ENCODE measurements at places on chromosomes 6 and 20. TPM values are rescaled to one million over a fixed set of nuclear protein-coding genes. Genes with fewer than 3 reads are reported as not detected.

PCED1A gene
- total RNA-seq, result 46.7 TPM

- no peak for DNase-seq
- no peaks in the 10 kb centered on the region for H3K4me1 ChIP-seq
- H3K27me3 ChIP-seq, result no peaks in the 10 kb centered on the region
Observed at GRCh38 chr6:4953440-4953839, 50.4 kb downstream of the RPP40 start.

DNA sequence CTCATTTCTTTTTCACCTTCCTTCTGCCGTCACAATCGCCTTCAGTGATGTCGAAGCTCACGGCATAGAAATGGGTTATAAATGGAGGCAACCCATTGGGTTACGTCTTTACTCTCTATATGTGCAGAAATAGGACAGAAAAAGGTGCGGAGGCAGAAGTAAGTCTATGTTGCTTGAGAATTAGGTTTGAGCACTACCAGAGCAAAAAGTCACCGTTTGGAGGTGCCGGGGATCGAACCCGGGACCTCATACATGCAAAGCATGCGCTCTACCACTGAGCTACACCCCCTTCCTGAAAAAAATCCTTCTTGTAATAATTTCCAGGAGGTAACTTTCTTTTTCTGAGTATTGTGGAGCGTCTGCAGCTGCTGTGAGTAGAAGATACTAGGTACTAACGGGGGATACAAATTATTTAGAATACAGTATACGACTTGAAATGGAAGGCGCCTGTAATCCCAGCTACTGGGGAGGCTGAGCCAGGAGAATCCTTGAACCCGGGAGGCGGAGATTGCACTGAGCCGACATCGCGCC lies 134.2 kb downstream of the TRIM27 start:
- H3K27ac ChIP-seq, result no peak overlapping the region
- no peak overlapping the region for H3K4me3 ChIP-seq
- H3K27me3 ChIP-seq, result peaks cover 96% of the 10 kb centered on the region
- DNase-seq, result no peak
- peaks cover 14% of the 10 kb centered on the region for H3K4me1 ChIP-seq
- H3K36me3 ChIP-seq, result no peaks in the 10 kb centered on the region

DNA sequence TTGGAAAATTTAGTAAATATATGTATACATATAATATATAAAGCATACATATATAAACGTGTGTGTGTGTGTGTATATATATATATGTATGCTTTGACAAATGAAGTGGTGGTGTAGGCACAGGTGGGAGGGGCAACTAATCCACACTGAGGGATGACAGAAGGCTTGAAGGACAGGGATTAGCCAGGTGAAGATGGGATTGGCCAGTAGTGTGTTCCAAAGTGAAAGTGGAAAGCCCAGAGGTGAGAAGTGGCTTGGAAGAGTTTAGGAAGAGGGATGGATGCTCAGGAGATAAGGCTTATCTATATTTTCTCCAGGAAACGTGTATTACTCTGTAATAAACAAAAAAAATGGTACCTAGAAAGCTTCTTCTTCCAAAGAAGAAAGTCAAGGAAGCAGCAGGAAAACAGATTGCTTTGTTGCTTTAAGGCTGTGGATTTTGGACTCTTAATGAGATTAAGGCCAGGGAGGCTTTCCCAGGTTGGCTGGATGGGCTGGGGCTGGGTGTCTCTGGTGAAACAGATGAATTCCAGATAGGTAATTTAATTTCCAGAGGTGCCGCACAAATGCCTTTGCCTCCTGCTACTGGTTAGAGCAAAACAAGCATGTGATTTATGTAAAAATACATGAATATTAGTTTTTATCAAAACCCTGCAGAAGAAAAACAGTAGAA lies 63.9 kb downstream of the JARID2 start:
- no peak overlapping the region for H3K4me3 ChIP-seq
- no peaks in the 10 kb centered on the region for H3K27me3 ChIP-seq
- DNase-seq, result no peak
- H3K27ac ChIP-seq, result no peak overlapping the region

- peaks cover 2% of the 10 kb centered on the region for H3K36me3 ChIP-seq
- H3K27ac ChIP-seq, result no peak overlapping the region
- no peak for DNase-seq
- H3K27me3 ChIP-seq, result no peaks in the 10 kb centered on the region
- peaks cover 14% of the 10 kb centered on the region for H3K4me1 ChIP-seq
- no peak overlapping the region for H3K4me3 ChIP-seq
Observed at GRCh38 chr20:42125426-42125825, 507.2 kb upstream of the CHD6 start.

DNA sequence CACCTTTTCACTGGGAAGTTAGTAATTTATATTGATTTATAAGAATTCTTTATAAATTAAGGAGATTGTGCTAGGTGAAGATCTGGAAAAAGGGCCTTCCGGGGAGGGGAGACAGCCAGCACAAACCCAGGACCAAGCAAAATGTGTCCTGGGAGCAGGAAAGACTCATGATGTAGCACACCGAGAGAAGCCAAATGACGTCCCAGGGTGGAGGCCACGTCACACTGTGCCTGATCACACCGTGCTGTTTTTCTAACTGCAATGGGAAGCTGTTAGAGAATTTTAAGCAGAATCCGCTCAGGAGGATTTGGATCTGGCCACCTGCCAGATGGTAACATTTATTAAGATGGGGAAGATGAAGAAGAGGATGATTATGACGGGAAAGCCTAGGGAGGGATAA lies 72.7 kb upstream of the AKAP12 start:
- no peaks in the 10 kb centered on the region for H3K27me3 ChIP-seq
- H3K27ac ChIP-seq, result no peak overlapping the region
- no peaks in the 10 kb centered on the region for H3K4me1 ChIP-seq
- H3K36me3 ChIP-seq, result no peaks in the 10 kb centered on the region
- H3K4me3 ChIP-seq, result no peak overlapping the region

DNA sequence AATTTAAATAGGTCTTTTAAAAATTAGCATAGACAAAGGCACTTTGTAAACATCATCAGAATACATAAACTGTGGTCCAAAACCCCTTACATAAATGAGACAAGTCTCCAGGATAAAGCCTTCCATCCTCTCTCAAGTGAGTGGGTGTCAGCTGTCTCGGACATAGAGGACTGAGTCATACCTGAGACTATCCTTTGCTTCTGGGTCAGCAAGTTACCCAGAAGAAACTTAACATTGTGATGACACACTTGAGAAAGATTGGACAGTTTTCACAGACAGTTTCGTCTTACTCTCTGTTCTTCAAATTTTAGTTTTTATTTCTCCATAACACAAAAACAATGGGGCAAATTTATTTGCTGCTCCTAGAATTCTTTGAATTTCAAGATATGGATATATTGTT lies 838.0 kb downstream of the DHX35 start:
- no peak overlapping the region for H3K27ac ChIP-seq
- H3K27me3 ChIP-seq, result no peaks in the 10 kb centered on the region
- no peaks in the 10 kb centered on the region for H3K4me1 ChIP-seq
- no peak for DNase-seq

DNA sequence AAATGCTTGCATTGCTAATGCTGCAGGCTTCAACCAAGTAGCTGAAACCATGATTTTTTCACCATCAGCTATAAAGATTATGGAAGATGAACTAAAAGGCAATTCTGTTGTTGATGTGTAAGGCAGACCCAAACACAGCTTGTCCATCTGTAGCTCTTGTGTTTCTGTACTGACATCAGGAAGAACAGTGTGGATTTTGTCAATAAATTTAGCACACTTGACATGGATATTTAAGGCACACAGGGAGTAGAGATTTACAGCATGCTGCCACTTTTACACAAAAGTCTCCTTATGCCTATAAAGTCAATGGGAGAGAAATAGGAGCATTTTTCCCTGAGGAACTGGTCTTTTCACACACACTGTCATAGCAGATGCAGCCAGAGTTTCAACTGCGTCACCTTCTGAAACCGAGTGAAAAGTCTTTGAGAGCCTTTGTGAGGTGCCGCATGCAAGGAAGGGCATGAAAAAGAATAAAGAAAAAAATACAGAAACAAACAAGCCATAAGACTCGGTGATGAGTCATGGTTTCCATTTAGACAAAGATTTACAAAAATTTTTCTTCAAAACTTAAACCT lies 261.4 kb upstream of the TFAP2D start:
- H3K4me1 ChIP-seq, result no peaks in the 10 kb centered on the region
- H3K4me3 ChIP-seq, result no peak overlapping the region
- H3K27me3 ChIP-seq, result no peaks in the 10 kb centered on the region

GINS1 gene
- 7.9 TPM for total RNA-seq

All from spinal cord (tissue), 10 donors.